ENCODE measurements at places on chromosomes 7 and 10.
A peak's percentile ranks its signal among the peaks of the same experiment; 100 is the strongest.

- DNase-seq: no peak
Measured at GRCh38 chr7:143354965-143355364, 7.5 kb downstream of the FAM131B start.

GRCh38 chr7:29494350-29494749 is 69.3 kb upstream of the PRR15 start:
- DNase-seq: peak; percentile 82

GRCh38 chr7:24707988-24708615 is 49.2 kb downstream of the GSDME start:
- DNase-seq: peak; percentile 25

GRCh38 chr7:14197280-14197679 is 207.8 kb upstream of the ETV1 start:
- DNase-seq: peak; percentile 10

DNA sequence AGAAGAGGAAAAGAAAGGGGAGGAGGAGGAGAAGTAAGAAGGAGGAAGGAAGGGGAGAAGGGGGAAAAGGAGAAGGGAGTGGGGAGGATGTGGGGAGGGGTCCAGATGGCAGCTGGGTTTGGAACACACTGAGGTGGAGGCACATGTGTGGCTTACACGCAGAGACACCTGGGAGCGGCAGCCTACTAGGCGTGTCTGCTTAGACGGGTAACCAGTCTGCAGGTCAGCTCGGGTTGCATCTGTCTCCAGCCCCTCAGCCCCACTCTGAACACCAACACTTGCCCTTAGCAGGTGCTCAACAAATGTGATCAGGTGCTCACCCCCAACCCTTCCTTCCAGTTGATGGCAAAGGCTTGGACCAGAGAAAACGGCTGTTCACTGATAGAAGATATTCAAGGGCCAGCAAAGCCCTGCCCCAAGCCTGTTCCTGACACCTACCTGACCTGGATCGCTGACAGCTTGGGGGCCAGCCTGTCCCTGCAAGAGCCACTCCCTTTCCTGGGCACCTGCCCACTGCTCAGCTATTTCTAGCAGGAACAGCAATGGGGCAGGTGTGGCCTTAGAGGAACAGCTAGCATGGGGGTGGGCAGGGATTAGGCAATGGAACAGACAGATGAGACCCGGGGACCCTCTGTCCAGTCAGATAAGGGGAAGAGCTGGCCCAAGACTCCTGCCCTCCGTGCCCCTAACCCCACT is 70.5 kb downstream of the SH3PXD2A start:
- DNase-seq: no peak

- no peak for DNase-seq
Measured at GRCh38 chr10:78165617-78166016, 132.0 kb downstream of the RPS24 start.

- DNase-seq: no peak
Measured at GRCh38 chr7:117682681-117683385, 190.4 kb downstream of the CTTNBP2 start.

DNA sequence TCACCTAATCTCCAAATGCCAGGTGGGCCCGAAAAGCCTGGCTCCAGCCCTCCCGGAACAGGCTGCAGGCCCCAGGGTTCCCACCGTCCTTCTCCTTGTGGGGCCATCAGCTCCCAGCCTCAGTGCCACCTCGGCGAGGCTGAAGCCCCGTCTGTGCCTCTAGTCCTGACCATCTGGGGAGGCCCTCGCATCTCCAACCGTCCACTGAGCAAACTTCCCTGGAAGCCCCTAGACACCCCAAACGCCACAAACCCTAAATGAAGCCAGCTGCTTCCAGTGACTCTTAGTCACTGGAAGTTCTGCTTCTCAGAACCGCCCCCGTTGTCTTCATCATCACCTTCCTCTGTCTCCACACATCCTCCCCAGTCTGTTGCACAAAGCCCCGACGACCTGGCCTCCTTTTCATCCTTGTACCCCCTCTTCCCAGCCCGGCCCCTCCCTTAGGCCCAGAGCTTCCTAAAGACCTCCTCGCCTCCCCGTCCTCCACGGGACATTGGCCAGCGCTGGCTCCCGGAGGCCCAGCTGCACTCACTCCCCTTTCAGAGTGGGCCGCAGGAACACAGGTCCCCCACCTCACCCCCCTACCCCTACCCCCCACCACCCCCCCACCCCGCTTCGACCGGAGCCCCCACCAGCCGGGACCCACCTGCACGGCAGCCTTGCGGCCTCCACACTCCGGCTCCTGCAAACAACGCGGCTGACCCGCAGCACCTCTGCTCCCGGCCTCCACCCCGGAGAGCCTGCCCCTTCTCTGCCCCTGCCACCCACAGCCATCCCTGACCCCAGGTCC is 1.1 kb upstream of the DIP2C start:
- peak; percentile 37 for DNase-seq

- DNase-seq: peak; percentile 84
Measured at GRCh38 chr7:133436014-133436428, 183.1 kb downstream of the EXOC4 start.

GRCh38 chr7:148901178-148901577 is 17.1 kb upstream of the EZH2 start:
- DNase-seq: no peak

DNA sequence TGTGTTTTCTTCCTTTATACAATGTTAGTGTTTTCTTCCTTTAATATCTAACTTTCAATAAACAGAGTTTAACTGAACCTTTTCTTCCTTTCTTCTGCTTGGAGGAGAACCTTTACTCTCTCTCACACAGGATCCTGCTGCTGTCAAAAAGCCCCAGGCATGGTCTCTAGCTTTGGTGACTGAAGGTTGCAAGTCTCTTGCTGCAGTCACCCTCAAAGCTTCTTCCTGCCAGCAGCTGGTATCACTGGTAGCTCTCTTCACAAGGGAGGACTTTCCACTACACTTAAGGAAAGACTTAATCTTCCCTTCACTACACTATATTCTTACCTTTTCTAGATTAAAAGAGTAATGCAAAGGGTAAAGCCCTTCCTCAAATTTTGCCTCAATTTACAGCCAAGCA is 153.4 kb downstream of the SGMS1 start:
- no peak for DNase-seq

DNA sequence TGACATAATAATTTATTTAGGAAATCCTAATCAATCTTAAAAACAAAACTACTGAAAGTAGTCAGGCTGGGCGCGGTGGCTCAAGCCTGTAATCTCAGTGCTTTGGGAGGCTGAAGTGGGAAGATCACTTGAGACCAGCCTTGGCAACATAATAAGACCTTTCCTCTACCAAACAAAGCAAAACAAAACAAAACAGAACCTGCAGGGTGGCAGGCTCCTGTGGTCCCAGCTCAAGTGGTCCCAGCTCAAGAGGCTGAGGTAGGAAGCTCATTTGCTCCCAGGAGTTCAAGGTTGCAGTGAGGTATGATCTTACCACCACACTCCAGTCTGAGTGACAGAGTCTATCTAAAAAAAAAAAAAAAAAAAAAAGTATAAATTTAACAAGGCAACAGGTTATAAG is 748.0 kb downstream of the CNTNAP2 start:
- DNase-seq: no peak

GRCh38 chr10:127456122-127456521 is 93.0 kb upstream of the NPS start:
- no peak for DNase-seq

All from fibroblast of skin of right quadriceps (primary cell).